B cell (primary cell): ENCODE measurements at places on chromosomes 11 and 22. TPM values are rescaled to one million over a fixed set of nuclear protein-coding genes. Genes with fewer than 3 reads are reported as not detected.

GRCh38 chr11:113519989-113520613, 44.9 kb upstream of the DRD2 start:
- no peak for DNase-seq

DNA sequence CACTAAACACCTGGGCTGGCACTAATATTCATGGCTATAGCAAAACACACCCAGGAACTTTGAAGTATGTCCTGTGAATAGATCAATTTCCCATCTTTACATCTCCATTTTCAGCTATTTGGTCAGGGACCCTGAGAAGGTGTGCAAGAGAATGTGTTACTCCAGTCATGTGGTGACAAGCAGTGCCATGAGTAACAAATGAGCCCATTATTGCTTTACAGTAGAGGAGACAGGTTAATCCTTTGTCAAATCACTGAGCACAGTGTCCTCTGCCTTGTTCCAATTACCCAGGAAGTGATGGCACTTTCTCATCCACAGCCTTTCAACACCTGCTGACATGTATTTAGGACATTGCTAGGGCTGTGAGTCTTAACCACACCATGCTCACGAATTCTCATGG, 664.8 kb upstream of the API5 start:
- DNase-seq: no peak

GRCh38 chr11:19244621-19245020, 3.9 kb upstream of the E2F8 start:
- DNase-seq: no peak

GRCh38 chr11:102191832-102192231, 81.6 kb downstream of the YAP1 start:
- DNase-seq: no peak

Gene POTEH
- not detected in 2 replicates for total RNA-seq

- no peak for DNase-seq
These were observed 16.9 kb downstream of the TUB start for GRCh38 chr11:8097926-8098325.

GRCh38 chr11:76742902-76743301, 40.3 kb upstream of the TSKU start:
- DNase-seq: no peak

DNA sequence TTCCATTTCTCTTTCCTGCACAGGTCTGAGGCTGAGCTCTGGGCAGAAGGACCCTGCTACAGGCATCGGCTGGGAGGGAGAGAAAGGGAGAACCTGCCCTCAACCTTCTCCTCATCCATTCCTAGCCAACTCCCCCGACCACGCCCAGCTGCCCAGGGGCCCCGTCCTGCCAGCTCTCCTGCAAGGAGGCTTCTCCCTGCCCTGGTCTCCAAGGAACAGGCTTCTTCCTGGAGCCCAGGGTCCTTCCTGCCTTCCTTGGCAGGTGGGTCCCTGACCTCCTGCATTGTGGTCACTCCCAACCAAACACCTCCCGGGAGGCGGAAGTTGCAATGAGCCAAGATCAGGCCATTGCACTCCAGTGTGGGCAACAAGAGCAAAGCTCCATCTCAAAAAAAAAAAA, 12.5 kb upstream of the HMOX1 start:
- no peak for DNase-seq
